ENCODE measurements at places on chromosomes 6 and 20. TPM values are rescaled to one million over a fixed set of nuclear protein-coding genes. Genes with fewer than 3 reads are reported as not detected.

PRDM1 gene
- 12.6 TPM for total RNA-seq

DNA sequence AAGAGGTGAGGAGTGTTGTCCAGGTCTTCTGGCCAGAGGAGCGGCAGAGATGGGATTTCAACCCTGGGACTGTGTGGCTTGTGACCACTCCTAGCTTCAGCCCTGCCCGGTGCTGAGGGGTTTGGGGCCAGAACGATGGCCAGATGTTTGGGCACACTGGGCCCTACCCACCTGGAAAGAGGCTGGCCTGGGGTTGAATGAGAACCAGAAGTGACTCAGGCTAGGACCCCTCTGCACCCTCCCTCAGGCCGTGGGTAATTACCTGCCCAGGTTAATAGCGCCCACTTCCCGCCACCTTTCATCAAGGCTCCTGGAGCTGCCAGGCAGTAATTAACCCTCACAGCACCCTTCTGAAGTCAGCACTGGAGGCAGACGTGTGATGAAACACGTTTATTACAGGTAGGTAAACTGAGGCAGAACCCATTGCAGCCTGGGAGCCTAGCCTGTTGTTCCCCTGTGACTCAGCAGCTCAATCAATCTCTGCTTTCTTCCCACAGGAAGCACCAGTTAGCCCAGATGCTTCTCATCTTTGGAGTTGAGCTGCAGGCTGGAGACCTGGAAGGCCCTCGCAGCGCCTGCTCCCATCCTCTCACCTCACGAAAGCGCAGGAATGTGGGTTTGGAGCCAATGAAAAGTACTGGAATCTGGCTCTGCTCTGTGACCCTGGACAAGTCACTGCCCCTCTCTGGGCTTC, 120.8 kb downstream of the CEBPB start:
- H3K4me1 ChIP-seq: peaks cover 46% of the 10 kb centered on the region
- H3K27me3 ChIP-seq: no peaks in the 10 kb centered on the region
- no peak overlapping the region for H3K4me3 ChIP-seq
- H3K27ac ChIP-seq: peak overlapping the region; percentile 54

- peaks cover 33% of the 10 kb centered on the region for H3K4me1 ChIP-seq
- H3K27ac ChIP-seq: peak overlapping the region; percentile 81
- H3K36me3 ChIP-seq: no peaks in the 10 kb centered on the region
- no peaks in the 10 kb centered on the region for H3K27me3 ChIP-seq
Observed at GRCh38 chr6:156828280-156828703, 51.1 kb downstream of the ARID1B start.

ADGRF1 gene
- total RNA-seq: 3.5 TPM

RPS21 gene
- total RNA-seq: 1,978 TPM

GRCh38 chr6:113823916-113824315, 33.2 kb upstream of the MARCKS start:
- no peak for DNase-seq
- H3K27ac ChIP-seq: no peak overlapping the region
- no peaks in the 10 kb centered on the region for H3K36me3 ChIP-seq
- no peak overlapping the region for H3K4me3 ChIP-seq
- H3K27me3 ChIP-seq: no peaks in the 10 kb centered on the region

DNA sequence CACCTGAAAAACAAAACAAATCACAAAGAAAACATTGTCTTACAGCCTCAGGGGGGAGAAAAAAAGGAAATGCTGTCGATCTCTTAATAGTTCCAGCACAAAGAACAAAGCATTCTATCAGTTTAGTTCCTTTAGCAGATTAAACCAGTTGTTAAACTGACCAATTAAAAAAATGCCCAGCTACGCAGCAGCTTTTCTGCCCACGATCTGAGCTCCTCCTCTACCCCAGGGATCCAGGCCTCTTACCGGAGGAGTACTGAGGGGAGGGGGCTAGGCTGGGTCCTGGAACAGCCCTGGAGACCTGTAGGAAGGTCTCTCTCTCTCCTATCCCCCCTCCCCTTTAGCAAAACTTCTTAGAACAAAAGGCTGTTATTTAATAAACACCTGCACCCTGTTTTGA, 13.4 kb downstream of the PTK7 start:
- H3K4me3 ChIP-seq: no peak overlapping the region
- H3K36me3 ChIP-seq: peaks cover 9% of the 10 kb centered on the region
- H3K4me1 ChIP-seq: peaks cover 26% of the 10 kb centered on the region
- no peaks in the 10 kb centered on the region for H3K27me3 ChIP-seq
